ENCODE measurements at places on chromosomes 4 and X.

DNA sequence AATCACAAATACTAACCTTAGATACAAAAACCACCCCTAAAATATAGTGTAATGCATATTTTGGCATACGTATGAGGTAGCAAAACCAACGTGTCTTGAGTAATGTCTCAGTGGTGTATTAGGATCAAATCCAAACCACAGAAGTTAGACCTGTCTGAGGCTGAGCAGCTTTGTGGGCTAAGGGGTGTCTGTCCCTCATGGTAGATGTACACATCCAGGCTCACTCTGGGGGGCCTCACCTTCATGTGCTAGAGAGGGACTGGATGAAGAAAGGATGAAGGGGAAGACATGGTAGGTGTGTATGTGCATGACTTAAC lies 188.0 kb upstream of the TBC1D9 start:
- DNase-seq: no peak

- no peak for DNase-seq
Measured at GRCh38 chr4:37451656-37452055, 207.1 kb downstream of the NWD2 start.

- DNase-seq: no peak
Measured at GRCh38 chr4:147786031-147786430, 54.1 kb downstream of the ARHGAP10 start.

DNA sequence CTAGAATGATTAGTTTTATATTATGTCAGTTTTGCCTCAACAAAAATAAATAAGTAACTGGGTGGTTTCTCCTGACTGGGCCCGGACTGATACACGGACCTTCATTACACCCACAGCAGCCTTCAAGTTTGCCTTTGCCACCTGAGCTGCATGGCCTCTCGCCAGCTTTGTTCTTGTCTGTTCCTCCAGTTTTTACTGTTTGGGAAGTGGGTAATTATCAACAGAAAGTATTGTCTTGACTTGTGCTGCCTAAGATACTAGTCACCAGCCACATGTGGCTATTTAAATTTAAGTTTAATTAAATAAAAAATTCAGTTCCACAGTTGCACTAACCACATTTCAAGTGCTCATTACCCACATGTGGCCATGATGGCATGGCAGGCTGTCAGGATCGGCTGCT lies 74.7 kb upstream of the INTU start:
- DNase-seq: no peak

DNA sequence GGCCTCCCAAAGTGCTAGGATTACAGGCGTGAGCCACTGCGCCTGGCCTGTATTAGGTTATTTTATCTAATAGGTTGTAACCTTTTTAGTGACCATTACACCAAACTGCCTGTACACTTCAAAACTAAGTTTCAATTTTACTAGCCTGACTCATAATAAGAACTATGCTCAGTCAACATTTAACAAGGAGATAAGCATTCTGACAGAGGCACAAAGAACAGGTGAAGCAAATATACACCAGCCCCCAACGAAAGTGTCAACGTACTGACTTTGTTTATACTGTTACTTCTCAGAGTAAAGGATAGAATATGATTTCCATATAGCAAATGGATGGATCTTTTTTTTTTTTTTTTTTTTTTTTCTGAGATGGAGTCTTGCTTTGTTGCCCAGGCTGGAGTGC lies 62.8 kb downstream of the SHISA3 start:
- no peak for DNase-seq

- DNase-seq: no peak
Measured at GRCh38 chr4:18914182-18914581, 892.6 kb upstream of the LCORL start.

- no peak for DNase-seq
Measured at GRCh38 chr4:125736057-125736456, 421.3 kb downstream of the FAT4 start.

DNA sequence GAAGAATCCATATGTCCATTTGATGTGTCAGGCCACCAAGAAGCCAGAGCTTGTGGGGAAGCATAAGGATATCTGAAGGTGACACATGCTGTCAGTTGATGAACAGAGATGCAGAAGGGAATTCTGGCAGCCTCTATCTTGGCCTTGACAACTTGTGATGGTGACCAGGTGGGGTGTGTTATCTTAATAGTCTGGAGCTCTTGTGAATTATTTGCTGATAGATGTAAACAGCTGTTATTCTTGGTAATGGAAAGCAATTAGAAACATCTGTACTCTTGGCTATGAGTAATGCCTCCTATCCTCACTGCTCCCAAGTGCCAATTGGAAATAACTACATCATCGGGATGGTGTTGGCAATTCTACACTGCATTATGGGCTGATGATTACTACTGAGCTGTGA lies 51.9 kb downstream of the NAA11 start:
- DNase-seq: no peak

- DNase-seq: no peak
Measured at GRCh38 chrX:41276661-41277506, 57.1 kb upstream of the DDX3X start.

DNA sequence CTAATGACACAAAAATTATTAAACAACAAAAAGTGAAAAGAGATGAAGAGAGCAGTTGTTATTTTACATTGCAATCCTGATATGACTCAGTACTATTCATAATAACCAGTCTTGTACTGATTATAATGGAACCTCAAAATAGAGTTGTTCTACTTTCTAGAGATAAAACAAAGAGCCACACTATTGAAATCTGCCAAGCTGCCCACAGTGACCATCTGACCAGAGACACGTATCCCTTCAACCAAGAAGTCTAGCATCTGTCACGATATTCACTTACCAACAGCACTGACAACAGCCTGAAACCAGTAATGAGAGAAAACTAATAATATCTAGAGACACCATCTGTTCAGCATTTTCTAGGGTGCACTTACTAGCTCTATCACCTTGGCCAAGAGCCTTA lies 466.7 kb downstream of the NKX6-1 start:
- DNase-seq: no peak

- DNase-seq: no peak
Measured at GRCh38 chr4:168098248-168098717, 5.9 kb downstream of the ANXA10 start.

- DNase-seq: no peak
Measured at GRCh38 chr4:158814636-158815330, 46.0 kb downstream of the FNIP2 start.
